CMK (cell line): ENCODE measurements at places on chromosomes 2 and 18.

DNA sequence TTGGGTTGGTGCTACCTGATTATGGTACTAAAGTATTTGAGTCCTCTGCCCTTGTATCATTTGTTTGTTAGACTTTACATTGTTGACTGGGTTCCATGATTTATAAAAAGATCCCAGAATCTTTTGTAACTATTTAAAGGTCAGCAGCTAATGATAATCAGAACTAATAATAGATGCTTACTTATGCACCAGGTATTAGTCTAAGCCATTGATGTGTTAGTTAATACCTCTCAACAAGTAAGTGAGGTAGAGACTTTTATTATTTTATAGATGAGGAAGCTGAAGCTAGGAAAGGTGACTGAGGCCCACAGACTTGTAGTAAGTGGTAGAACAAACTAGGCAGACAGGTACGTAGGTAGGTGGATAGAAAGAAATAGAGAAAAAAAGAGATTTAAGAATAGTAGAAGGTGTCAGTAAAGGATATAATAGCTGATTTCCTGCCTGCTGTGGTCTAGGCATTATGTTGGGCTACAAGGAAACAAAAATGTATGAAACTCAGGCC is 68.1 kb downstream of the CRIM1 start:
- DNase-seq, result no peak

GRCh38 chr2:172437419-172438341 is 10.3 kb downstream of the ITGA6 start:
- no peak for DNase-seq

DNA sequence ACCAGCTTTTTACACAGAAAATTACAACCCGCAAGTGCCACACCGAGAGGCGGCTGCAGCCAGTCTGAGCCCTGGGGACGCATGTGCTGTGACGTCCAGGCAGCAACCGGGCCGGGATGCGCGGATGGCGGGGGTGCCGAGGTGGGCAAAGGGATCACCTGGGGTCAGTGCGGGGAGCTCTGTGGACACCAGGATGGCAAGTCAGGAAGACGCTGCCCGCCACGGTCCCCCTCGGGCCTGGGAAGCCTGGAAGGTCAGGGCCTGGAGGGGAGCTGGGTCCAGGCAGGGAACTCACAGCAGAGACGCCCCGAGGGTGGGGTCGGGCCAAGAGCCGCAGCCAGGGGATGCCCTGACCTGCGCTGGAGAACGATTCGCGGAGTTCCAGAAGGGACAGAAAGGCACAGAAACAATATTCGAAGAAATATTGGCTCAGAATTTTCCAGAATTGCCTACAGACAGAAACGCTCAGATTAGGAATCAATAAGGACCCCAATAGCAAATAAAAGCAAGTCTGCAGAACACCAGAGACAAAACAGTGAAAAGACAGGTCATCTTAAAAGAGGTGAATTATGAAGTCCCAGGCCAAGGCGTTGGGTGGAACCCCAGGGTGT is 11.7 kb upstream of the KIF1A start:
- no peak for DNase-seq

- no peak for DNase-seq
Measured at GRCh38 chr18:7855028-7855427, 287.9 kb downstream of the PTPRM start.

DNA sequence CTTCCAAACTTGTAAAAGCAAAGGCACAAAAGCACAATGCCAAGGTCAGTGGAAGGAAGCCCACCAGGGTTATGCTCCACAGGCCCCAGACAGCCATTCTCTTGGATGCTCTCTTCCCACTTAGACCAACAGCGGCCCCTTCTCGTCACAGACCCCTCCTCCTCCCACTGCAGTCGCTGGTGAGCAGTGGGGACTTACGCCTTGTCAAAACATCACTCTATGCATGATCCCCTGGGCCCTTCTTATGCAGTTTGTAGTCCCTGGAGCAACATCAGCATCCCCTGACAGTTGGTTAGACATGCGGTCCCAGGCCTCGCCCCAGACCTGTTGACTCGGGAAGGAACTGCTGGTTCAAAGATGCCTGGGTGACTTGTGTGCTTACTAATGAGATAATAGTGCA is 376.0 kb upstream of the KLHL29 start:
- DNase-seq, result no peak

DNA sequence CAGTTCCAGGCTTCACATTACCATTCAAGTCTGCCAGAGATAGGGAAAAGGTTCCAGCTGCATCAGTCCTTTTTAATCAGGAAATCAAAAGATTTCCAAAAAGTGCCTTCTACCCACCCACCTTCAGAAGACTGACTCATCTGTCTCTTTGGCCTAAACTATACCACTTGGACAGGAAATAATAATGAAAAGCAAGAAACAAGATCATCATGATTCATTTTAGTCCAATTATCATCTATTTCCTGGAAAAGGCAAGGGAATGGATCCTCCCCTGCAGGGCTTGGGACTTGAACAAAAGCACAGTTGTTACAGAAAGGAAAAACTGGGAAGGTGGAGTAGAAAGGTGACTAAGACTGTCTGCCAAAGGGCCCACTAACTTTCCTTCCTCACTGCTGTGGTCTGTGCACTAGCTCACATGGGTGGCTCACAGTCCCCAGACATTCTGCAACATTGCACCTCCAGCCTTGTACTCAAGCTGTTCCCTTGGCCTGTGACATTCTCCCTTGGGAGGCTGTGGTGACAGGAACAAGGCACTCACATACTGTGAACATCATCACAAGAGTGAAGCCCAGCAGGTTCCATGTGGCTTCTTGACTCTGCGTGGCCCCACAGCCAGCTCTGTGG is 75.3 kb downstream of the VSNL1 start:
- no peak for DNase-seq

DNA sequence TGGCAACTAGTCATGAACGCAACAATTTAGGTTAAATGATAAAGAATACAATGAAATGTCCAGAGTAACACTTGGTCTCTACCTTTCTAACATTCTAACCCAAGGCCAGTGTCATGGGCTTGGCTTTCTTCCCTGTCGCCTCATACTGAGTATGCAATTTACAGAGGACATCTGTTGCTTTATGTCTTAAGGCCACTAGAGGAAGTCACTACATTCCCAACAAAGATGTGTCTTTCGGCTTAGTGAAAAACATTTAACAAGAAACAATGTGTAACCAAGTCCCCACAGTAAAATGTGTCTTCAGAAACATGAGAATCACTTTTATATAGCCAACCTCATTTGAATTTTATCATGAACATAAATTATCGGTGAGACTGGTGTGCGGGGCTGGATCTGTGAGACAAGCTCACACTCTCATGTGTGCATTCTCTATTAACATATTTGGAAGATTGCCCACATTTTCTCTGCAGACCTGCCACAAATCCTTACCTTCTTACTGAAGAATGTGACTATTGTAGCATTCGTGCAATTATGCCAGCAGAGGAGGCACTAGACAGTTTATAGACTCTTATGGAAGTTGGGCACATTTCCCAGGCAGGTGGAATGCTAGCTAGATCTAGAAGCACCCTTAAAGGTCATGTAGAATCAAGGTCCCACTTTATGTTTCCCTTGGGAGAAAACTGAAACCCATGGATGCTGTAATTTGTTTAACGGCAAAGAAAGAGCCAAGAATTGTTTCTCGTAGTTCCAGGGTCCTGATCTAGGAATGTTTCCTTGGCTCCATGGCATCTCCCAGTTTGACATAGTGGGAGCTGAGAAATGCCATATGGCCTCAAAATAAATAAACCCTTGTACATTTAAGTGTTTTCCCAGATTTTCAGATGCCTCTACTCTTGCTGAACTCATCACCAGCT is 101.8 kb downstream of the CD226 start:
- DNase-seq, result no peak

DNA sequence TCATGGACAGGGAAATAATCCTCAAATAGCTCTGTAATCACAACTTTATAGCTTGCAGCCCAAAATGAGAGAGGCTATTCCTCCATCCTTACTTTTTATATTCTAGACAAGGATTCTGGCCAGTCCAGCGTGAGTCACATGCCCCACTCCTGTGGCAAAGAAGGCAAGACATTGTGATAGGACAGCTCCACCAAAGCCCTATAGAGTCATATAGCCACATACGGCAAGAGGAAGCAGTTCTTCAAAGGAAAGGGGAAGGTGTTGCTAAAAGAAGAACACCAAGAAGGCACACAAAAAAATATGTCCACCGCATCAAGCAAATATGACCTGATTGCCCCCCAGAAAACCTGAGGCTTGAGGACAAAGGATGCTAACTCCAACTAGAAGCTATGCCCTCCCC is 3.4 kb upstream of the GFPT1 start:
- no peak for DNase-seq

GRCh38 chr2:63660060-63660459 is 71.3 kb downstream of the MDH1 start:
- DNase-seq, result no peak

GRCh38 chr2:26126074-26126473 is 46.8 kb upstream of the GAREM2 start:
- DNase-seq, result no peak

- DNase-seq, result no peak
Measured at GRCh38 chr2:32262105-32262504, 2.6 kb downstream of the NLRC4 start.

GRCh38 chr2:105238664-105239240 is 2.8 kb upstream of the GPR45 start:
- DNase-seq, result no peak

- DNase-seq, result no peak
Measured at GRCh38 chr18:9417073-9417851, 58.1 kb upstream of the RALBP1 start.

GRCh38 chr18:47754311-47755101 is 176.0 kb downstream of the SMAD2 start:
- DNase-seq, result no peak
